ENCODE measurements at places on chromosomes 12 and 14. TPM values are rescaled to one million over a fixed set of nuclear protein-coding genes. Genes with fewer than 3 reads are reported as not detected.

DNA sequence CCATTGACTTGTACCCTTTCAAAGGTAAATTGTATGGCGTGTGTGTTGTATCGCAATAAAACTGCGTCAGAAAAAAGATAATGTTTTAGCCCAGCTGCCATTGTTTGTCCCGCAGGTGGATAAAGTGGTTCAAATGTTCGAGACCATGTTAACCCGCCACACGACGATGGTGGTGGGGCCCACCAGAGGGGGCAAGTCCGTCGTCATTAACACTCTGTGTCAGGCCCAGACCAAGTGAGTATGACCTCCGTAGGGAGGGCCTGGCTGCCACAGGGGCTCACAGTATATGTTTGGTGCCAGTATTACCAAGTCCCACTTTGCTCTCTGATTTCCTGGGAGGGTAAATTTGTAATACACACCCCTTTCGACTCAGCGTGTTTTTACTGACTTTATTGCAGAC lies 96.9 kb downstream of the DNAH10 start:
- DNase-seq: no peak

DNA sequence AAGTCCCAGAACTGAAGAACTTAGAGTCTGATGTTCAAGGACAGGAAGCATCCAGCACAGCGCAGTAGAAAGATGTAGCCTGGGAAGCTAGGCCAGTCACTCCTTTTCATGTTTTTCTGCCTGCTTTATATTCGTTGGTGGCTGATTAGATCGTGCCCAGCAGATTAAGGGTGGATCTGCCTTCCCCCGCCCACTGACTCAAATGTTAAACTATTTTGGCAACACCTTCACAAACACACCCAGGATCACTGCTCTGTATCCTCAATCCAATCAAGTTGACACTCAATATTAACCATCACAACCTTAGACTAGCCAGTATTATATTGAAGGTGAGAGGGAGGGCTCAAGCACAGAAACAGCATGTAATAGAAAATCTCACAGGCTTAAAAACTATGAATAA lies 222.9 kb downstream of the C12orf50 start:
- no peak for DNase-seq

Gene NOP9
- polyA plus RNA-seq: 1.4 TPM

Gene EML5
- polyA plus RNA-seq: 0.50 TPM

GRCh38 chr12:25995906-25996305 lies 37.4 kb downstream of the RASSF8 start:
- DNase-seq: no peak

- DNase-seq: no peak
Measured at GRCh38 chr12:72274931-72275330, 2.8 kb downstream of the TRHDE start.

- no peak for DNase-seq
Measured at GRCh38 chr14:89315493-89316470, 101.3 kb downstream of the FOXN3 start.

Gene TAMALIN
- 2.9 TPM for polyA plus RNA-seq

DNA sequence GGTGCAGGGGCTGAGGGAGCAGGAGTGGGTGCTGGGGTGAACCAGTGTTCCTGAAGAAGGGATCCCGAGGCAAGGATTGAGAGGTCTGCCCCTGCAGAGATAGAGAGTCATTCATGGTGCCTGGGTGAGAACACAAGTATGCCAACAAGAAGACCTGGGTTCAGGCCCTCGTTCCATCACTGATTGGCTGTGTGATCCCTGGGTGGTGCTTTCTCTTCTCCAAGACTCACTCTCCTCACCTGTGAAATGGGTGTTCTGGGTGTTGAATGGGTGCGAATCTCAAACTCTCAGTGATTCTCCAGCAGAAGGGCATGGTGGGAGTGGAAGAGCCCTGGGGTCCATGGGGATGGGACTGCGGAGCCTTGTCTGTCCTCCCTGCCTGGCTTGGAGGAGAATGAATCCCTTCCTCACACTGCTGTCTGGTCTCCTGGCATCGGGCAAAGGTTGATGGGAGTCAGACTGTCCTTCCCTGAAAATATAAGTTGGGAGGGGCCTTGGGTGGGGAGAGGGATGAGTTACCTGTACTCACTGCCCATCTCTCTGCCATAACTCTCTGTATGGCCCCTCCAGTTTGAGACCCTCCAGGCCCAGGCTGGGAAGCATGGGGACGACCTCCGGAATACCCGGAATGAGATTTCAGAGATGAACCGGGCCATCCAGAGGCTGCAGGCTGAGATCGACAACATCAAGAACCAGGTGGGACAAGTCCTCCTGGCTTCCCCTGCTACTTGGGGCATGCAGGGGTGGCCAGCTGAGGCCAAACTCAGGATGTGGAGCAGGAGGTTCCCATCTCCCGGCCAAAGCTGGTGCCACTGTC lies 9.6 kb downstream of the KRT7 start:
- no peak for DNase-seq

Gene TAS2R42
- not detected for polyA plus RNA-seq

DNA sequence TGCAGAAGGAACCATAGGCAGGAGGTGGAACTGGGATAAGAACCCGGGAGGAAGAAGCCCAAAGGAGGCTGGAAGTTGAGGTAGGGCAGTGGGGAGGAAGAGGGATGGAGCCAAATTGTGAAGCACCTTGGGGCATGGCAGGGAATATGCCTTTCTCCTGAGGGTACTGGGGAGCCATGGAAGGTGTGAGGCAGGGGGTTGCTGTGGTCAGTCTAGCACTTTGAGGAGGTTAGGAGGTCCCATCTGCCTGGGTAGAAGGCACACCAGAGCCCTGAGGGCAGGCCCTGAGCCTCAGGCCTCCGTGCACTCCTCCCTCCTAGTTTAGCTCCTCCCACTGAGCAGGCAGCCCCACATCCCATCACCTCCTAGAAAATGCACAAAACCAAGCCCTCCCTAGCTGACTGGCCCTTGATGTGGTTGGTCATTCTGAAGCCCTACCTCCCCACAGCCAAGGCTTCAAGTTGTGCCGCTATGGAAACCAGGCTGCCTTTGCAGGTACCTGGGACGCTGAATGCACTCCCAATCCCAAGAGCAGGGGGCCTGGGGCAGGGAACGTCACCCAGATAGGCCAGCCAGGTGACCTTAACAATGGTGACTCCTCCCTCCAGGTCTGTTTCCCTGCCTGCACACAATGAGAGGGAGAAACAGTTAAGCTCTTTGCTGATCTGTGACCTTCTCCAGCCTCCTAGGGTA lies 15.1 kb downstream of the PHETA1 start:
- no peak for DNase-seq

DNA sequence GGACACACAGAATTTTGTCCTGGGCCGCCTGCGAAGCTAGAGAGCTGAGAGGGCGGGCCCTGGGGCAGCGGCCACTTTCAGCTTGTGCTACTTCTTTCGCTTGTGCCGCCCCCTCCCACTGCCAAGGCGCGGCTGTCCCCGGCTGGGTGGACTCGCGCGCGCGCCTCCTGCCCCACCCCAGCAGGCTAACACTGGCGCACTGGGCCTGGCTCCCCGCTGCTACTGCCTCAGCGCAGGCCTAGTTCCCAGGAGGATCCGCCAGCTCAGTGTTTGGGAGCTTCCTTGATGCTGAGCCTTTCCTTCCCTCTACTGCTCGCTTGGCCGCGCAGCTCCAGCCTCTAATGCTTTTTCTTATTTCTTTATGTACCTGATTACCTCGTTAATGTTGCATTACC lies 27.4 kb upstream of the METAP2 start:
- DNase-seq: no peak

Gene KRT86
- polyA plus RNA-seq: not detected

- no peak for DNase-seq
Measured at GRCh38 chr12:27996761-27997160, 24.2 kb upstream of the PTHLH start.

Gene PIWIL1
- polyA plus RNA-seq: not detected

DNA sequence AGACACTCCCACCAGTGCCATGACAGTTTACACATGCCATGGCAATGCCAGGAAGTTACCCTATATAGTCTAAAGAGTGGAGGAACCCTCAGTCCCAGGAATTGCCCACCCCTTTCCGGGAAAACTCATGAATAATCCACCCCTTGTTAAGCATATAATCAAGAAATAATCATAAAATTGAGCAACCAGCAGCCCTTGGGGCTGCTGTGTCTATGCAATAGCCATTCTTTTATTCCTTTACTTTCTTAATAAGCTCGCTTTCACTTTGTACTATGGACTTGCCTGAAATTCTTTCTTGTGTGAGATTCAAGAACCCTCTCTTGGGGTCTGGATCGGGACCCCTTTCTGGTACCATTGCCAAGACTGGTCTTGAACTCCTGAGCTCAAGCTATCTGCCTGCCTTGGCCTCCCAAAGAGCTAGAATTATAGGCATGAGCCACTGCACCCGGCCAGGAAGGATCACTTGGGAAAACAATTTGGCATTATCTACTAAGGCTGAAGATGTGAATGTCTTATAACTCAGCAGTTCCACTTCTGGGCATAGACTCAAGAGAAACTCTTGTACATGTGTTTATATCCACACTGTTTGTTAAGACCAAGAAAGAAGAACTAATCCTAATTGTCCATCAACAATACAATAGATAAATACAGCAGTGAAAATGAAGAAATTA lies 35.9 kb upstream of the CEP83 start:
- DNase-seq: no peak

Gene REP15
- not detected for polyA plus RNA-seq

- DNase-seq: no peak
Measured at GRCh38 chr12:96132819-96133218, 61.4 kb upstream of the ELK3 start.

DNA sequence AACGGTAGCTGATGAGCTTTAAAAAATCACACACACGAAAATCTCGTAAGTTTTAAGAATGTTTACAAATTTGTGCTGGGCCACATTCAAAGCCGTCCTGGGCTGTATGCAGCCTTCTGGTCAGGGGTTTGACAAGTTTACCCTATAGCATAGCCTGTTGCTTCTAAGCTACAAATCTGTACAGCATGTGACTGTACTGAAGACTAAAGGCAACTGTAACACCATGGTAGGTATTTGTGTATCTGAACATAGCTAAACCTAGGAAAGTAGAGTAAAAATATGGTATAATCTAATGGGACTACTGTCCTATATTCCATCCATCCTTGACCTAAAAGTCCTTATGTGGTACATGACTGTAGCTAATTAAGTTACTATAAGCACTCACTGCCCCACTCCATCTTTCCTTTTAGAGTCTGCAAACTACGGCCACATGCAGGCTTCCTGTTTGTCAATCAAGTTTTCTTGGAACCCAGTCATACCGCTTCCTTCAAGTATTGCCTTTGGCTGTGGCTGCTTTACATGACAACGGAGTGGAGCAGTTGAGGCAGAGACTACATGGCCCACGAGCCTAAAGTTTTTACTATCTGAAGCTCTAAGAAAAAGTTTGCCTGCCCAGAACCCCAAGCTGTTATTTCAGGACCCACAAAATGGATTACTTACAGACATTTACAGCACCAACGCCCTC lies 18.5 kb downstream of the KRT7 start:
- no peak for DNase-seq

Gene HRK
- 4.1 TPM for polyA plus RNA-seq

DNA sequence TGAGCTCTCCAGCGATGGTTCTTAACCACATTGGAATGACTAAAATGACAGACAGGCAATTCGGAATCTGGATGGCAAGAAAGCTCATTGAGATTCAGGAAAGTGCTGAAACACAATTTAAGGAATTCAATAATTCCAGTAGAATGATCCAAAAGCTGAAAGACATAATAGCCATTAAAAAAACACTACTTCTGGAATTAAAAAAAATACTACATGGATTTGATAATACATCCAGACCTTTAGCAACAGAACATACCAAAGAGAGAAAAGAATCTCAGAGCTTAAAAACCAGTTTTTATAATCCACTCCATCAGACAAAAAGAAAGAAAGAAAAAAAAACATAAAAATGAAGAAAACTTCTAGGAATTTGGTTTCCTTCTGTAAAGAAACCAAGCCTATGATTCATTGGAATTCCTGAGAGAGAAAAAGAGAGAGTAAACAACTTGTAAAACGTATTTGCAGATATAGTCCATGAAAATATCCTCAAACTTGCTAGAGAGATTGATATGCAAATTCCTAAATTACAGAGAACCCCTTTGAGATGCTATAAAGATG lies 52.8 kb downstream of the SLCO1B1 start:
- DNase-seq: no peak

- DNase-seq: no peak
Measured at GRCh38 chr12:116606397-116606796, 47.2 kb downstream of the MAP1LC3B2 start.

Gene KLHDC2
- polyA plus RNA-seq: 86.3 TPM

Gene YLPM1
- 11.3 TPM for polyA plus RNA-seq

DNA sequence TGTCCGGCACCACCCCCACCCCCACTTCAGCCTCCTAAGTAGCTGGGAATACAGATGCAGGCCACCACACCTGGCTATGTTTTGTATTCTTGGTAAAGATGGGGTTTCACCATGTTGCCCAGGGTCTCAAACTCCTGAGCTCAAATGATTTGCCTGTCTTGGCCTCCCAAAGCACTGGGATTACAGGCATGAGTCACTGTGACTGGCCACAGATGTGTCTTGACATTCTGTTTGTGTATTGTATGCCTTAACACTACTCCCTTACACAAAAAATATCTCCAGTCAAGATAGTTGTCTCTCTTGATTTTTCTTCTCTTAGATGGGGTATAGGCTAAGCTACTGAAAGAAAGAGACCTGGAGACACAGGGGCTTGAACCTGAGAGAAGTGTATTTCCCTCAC lies 17.6 kb downstream of the CLEC14A start:
- DNase-seq: no peak

DNA sequence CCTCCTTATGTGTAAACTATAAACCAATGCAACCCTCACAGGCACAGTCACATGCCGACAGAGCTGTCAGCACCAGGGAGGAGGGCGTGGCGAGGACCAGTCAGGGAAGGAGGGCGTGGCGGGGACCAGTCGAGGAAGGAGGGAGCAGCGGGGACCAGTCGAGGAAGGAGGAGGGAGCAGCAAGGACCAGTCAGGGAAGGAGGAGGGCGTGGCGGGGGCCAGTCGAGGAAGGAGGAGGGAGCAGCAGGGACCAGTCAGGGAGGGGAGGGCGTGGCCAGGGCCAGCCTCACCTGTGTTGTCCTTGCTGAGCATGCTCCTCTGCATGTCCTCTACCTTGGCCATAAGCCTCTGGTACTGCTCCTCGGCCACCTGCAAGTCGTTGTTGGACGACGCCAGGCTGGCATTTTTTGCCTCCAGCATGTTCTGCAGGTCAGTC lies 24.2 kb downstream of the GOLGA3 start:
- no peak for DNase-seq

DNA sequence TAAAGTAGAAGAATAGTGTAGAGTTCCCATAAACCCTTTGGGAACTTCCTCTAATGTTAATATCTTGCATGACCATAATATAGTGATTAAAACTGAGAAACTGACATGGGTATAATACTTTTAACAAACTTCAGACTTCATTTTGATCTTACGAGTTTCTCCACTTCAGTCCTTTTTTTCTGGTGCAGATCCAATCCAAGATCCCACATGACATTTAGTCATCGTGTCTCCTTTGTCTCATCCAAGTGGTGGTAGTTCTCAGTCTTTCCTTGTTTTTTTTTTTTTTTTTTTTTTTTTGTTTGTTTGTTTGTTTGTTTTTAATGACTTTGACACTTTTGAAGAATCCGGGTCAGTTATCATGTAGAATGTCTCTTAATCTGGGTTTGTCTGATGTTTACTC lies 179.2 kb downstream of the CACNA1C start:
- no peak for DNase-seq

DNA sequence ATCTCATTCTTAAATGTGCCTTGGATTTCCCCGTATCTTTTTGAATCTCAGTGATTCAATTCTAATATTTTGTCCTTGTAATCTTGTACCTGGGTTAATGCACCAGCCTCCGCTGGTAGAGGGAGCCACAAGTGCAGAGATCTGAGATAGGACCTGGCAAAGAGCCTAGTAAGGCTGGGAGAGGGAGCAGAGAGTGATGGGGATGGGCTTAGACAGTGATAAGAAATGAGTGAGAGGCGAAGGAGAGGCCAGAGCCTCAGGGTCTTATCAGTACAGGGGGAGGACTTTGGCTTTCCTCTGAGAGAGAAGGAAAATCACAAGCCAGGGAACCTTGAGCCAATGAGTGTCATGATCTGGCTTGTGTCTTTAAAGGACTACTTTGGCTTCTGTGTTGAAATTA lies 30.5 kb upstream of the LMNTD1 start:
- no peak for DNase-seq

Measured in naive B cell (primary cell).